Activated naive CD4-positive, alpha-beta T cell (primary cell): ENCODE measurements at places on chromosomes 7 and 10.

GRCh38 chr10:33087922-33088321 is 129.9 kb upstream of the ITGB1 start:
- no peak for DNase-seq

DNA sequence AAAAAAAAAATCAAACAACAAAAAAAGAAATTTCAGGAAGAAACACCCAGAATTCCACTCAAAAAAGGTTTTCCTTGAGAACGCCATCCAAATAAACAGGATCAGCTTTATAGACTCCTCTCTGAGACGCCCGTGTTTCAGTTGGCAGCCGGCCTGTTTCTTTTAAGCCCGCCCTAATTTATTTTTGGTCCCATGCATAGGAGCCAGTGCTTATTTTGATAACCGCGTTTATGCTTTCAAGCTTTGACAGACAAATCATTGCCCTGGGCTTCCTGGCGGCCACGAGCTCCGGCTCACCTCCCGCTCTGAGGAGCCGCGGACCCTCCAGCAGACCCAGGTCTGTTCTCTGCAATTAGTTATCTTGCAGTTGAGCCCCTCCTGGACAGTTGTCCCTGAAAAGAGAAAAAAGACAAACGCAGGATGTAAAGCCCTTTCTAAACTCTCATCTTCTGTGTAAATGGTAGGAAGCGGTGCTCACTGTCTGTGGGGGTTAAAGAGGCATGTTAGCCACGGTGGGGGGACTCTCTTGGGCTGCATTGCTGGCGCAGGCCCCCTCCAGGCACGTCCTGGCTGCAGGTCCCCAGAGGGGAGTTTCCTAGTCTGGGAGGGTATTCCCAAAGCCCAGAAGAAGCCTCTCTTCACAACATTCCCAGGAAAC is 22.2 kb upstream of the UNCX start:
- DNase-seq, result no peak

- no peak for DNase-seq
Observed at GRCh38 chr10:118735294-118735693, 19.5 kb downstream of the CACUL1 start.

- DNase-seq, result no peak
Observed at GRCh38 chr10:84842593-84842992, 514.2 kb downstream of the CCSER2 start.
